Fibroblast of skin of right quadriceps (primary cell): ENCODE measurements at places on chromosomes 2 and 18.

DNA sequence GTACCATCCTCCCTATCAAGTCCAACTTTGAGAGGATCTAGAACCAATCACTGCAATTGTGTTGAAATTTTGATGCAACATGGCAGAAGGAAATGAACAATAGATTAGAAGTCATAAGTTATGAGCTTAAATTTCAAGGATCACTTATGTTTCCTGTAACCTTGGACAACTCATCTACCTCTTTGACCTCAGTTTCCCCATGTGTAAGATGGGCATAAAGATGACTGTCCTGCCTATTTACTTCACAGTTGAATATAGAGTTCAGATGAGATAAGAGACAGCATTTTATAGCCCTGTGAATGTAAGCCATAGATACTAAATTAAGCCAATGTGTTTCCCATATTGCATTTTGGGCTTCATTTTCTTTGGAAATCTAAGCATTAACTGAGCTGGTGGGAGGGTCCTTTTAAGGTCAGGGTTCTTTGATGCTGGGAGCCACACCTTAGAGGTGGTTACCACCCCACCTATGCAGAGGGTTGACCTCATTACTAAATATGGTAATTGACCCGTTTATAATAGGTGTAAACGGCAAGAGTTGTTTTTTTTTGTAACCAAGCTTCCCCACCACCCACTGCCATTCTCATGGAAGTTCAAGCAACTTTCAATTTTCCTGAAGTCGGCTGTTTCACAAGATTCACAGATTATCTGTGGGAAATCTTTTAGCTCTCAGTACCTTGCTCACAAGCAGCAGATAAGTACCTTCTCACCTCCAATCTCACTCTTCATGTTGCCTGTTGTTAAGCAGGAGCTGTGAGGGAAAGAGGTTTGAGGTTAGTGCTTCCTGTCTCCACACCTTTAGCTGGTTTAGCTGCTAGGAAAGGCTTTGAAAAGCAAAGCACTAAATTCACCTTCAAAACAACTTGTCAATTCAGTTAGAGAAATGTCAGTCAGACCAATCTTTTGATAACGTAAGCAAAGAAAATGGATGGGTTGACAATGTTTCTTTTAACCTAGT is 13.3 kb downstream of the CD28 start:
- no peak for DNase-seq

- no peak for DNase-seq
Measured at GRCh38 chr2:10245021-10245420, 57.7 kb upstream of the HPCAL1 start.

DNA sequence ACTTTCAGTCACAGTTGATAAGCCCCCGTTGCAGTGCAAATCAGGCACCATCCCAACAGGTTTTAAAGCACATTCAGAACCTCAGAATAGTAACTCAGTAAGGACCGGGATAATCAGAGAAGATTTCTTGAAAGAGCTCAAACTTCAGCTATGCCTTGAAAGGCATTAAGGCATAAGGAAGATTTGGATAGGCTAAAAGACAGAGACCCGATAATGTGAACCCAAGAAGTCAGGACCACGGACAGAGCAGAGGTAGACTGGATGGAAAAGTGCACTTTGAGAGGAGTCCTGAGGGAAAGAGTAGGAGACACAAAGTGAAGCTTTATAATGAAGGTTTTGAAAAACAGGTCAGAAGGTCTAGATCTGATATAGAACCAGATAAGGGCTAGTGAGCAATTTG is 36.9 kb upstream of the KLF7 start:
- DNase-seq: peak; percentile 59

DNA sequence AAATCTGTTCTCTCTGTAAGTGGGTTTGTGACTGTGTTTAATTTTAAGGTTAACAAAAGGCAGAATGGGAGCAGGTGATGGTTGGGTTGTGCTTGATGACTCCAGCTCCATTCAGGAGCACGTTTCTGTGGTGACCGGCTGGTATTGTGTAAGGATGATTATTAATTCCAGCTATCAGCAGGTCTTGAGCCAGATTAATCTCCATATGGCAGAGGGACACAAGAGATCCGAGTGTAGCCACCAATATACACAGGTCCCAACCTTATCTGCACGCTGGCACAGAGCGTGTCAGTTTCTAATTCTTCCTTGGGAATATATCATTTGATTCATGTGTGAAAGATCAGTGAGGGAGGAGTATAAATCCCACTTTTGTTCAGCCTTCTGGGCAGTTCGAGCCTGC is 199.0 kb upstream of the DCC start:
- DNase-seq: no peak

GRCh38 chr18:58838165-58838860 is 26.4 kb upstream of the ZNF532 start:
- no peak for DNase-seq

DNA sequence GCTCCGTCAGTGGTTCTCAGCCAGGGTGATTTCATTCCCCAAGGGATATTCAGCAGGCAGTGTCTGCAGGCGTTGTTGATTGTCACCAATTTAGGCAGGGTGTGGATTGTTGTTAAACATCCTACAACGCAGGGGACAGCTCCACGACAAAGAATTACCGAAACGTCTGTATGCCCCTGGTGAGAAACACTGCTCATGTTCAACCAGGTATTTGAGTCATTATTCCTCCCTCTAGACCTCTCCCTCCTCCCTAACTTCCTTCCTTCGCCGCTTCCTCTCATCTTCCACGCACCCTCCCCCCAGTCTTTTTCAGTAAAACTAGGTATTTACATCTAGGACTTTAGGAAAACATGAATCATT is 50.8 kb downstream of the NCK2 start:
- DNase-seq: no peak

GRCh38 chr18:47689371-47689770 is 241.1 kb downstream of the SMAD2 start:
- DNase-seq: no peak

DNA sequence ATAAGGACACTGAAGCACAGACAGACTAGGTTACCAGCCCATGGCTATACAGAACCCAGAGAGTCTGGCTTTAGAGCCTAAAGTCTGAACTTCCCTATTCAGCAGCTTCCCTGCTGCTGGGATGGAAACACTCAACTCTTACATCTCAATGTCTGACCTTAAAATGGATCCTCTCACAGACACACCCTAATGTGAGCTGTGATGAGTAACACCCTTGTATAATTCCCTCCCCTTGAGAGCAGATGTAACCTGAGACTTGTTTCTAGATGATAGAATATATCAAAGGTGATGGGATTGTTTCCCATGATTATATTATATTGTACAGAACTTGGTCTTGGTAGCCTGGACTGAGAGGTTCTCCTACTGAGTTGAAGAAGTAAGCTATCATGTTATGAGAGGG is 577.1 kb upstream of the KLHL29 start:
- DNase-seq: no peak

- no peak for DNase-seq
Measured at GRCh38 chr2:74756356-74756890, 77.5 kb upstream of the HK2 start.

DNA sequence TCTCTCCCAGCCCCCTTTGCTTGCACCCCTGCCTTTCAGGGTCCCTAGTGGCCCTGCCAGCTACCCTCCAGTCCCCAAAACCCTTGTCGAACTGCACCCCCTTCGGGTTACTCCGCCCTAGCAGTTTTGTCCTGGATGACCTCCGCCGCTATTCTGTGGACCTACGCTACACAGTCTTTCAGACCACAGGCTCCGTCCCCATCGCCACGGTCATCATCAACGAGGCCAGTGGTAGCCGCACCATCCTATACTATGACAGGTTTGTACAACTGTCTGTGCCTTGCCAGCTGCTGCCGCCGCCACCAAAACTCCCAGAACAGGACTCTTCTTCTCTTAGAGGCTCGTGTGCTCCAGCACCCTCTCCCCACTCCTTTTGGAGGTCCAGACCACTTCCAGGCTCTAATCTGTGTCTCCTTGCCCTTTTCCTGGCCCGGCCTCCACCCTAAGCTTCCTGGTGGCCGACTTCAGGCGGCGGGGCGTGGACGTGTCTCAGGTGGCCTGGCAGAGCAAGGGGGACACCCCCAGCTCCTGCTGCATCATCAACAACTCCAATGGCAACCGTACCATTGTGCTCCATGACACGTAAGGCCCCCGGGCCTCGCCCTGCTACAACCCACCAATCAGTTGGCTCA is 7.9 kb downstream of the KHK start:
- DNase-seq: no peak
